Cerebellar nuclear complex (tissue), 1 donor: ENCODE measurements at places on chromosomes 13 and 19.

DNA sequence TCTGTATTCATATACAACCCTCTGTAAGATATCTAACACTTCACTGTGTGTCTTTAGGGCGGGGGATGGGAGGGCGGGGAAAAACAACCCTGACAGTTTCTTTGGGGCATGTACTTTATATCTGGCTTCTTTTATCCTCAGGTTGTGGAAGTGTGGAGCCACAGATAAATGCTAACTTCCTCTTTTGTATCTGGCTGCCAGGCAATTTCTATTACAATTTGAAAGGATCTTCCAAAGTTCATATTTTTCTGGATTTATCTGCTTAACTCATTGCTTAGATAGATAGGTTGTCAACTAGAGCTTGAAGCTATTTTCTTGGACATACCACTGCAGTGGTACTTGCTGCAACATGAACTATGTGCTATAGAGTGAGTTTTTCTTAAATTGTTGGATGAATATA lies 393.0 kb downstream of the LMO7 start:
- DNase-seq = no peak

DNA sequence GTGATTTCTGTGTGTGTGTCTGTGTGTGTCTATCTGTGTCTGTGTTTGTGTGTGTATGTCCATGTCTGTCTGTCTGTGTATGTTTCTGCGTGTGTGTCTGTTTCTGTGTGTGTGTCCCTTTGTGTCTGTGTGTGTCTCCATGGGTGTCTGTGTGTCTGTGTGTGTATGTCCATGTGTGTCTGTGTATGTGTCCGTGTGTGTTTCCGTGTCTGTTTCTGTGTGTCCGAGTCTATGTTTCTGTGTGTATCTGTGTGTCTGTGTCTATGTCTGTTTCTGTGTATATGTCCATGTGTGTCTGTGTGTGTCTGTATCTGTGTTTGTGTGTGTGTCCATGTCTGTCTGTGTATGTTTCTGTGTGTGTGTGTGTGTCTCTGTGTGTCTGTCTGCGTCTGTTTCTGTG lies 276.3 kb upstream of the SOX1 start:
- DNase-seq = no peak

GRCh38 chr13:90070837-90071525 lies 1276.5 kb upstream of the MIR17HG start:
- no peak for DNase-seq

GRCh38 chr13:28357911-28358433 lies 137.0 kb downstream of the FLT1 start:
- no peak for DNase-seq

DNA sequence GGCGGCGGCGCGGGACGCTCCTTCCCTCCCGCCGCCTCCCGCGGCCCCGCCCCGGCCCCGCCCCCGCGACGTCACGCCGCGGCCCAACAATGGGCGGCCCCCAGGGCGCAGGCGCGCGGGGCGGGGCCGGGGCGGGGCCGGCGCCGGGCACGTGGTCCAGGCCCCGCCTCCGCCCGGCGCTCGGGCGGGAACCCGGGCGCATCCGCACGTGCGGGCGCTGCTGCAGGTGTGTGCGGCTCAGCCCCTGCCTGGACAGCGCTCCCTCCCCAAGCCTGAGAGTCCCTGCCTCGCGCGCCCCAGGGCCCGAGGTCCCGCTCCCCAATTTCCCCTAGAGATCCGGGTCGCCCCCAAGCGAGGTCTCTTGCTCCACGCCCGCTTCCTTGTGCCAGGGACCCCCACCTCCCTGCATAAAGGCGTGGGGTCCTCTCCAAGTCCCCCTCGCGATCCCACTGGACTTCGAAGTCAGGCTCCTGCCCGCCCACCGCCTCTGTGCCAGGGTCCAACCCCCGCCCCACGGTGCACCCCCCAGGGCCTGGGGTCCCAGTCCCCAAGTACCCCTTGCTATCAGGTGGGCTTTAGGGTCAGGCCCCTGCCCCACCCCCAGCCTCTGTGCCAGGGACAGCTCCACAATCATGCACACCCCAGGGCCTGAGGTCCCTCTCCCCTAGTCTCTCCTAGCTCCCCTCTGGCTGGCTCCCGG lies at the start of gene MEX3D:
Gene MEX3D, minus strand, starts transcription at position 6 of the 700 bp plus-strand sequence. CDS start 267 bp downstream, outside the sequence.
- DNase-seq = no peak

DNA sequence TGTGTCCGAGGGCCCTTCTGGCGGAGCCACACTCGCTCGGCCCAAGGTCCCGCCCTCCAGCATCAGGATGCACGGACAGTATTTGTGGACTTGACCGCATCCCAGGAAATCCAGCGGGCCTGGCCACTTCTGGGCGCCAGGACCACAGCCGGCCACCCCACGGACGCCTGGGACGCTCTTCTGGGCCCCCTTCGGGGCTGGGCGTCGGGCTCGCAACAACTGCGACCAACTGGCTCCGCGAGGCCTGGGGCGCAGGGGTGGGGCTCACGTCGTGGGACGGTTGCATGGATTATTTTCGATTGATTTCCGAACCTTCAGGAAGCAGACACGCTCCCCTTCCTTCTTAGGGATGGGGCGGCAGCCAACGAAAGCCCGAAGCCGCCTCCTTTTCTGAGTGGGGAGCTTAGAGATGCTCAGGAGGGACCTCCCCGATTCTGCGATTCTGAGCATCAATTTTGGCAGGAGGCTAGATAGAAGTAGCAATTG lies 521 bp upstream of the NUP58 start:
- no peak for DNase-seq
